ENCODE measurements at places on chromosomes 3 and 15.

GRCh38 chr3:116087426-116087825 lies 357.9 kb downstream of the LSAMP start:
- no peak for DNase-seq

DNA sequence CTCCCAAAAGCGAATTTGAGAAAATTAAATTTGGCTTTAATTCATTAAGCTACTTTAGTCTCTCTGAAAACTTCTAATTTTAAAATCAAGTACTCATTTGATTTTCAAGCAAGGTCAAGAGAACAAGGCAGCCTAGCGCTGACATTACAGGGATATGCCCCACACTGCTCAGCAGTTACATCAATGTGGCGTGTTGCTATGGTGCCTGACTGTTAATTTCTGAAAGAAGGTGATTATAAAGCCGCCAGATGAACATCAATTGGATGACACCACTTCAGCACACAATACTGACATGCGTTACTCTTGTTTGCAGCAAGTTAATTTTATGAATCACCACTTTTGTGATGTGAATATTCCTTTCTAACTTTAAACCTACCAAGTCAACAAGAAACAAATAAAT lies 284.4 kb downstream of the FOXP1 start:
- DNase-seq, result no peak

GRCh38 chr3:27467545-27467944 lies 16.6 kb downstream of the SLC4A7 start:
- peak; percentile 44 for DNase-seq

DNA sequence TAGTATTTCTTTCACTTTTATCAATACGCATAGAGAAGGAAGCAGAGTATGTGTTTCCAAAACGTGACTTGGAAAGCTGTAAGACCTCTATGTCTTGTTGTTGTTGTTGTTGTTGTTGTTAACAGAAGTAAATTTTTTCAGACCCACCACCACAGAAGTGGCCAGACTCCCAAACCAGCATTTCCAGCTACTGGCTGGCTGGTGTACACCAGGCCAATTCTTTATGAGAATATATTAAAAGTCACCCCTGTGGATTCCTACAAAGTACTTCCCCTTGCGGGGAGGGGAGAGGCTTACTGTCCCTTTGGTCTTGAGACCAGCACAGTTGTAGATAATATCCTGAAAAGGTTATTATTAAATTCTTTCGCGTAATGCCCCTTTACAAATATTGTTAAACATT lies 1.6 kb upstream of the FOXP1 start:
- no peak for DNase-seq

DNA sequence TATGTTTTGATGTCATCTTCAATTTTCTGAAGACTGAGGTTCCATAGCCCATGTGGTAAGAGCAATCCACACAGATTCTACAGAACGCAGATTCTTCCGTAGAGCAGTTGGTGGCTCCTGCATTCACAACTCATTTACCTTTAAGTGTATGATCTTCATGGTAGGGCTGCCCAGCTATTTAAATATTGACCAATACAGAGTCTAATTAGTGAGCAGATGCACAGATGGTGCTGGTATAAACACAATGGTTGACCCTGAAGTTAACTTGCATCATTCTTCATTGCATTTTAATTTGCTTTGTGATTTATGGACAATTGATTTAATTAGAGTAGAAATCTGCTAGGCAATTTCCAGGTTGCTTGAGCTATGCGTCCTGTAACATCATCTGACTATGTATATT lies 269.2 kb downstream of the SQOR start:
- DNase-seq, result no peak

DNA sequence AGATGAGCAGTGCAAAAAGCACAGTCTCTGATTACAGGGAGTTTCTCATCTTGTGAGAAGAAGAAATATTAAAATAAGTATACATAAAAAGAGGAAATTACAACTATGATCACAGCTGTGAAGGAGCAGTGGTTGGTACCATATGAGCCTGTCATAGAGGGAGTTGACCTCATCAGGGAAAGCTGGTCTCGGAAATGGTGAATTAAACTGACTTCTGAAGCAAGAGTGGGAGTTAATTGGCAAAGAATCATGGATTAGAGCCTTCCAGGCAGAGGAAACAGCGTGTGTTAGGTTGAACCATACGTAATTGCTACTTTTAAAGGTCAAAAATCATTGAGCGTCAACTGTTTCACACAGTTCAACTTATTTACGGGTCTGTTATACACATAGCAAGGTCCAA lies 539.1 kb downstream of the EDEM1 start:
- no peak for DNase-seq

- no peak for DNase-seq
Measured at GRCh38 chr15:36109943-36110658, 469.3 kb upstream of the CDIN1 start.

DNA sequence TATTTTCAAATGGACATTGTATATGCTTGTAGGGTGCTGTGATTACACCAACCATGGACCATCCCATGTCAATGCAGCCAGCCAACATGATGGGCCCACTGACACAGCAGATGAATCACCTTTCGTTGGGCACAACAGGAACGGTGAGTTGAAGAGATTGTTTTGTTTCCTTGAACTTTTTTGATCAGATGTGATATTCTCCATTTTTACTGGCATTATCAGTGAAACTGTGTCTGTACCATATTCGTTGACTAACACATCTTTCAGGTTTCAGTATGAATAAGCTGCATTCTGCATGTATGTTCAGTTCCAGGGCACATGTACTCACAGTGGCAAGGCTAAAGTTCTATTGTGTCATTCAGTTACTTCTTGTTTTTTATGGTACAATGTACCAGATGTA lies 655.2 kb downstream of the RBMS3 start:
- no peak for DNase-seq

DNA sequence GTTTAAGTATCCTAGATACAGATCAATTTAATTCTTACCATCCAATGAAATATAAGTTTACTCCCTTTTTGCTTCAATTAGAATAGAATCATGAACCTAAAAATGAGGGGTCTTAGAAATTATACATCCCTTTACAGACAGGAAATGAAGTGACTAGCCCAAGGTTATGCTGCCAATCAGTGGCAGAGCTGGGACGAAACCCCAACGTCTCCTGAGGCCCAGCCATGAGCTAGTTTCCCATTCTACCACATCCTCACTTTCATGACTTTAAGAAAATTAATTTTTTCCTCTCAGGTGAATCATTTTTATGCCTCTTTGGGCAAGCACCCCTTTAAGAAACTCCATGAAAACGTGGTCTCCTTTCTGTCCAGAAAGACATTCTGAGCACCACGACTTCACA lies 11.2 kb downstream of the LRIG1 start:
- no peak for DNase-seq

DNA sequence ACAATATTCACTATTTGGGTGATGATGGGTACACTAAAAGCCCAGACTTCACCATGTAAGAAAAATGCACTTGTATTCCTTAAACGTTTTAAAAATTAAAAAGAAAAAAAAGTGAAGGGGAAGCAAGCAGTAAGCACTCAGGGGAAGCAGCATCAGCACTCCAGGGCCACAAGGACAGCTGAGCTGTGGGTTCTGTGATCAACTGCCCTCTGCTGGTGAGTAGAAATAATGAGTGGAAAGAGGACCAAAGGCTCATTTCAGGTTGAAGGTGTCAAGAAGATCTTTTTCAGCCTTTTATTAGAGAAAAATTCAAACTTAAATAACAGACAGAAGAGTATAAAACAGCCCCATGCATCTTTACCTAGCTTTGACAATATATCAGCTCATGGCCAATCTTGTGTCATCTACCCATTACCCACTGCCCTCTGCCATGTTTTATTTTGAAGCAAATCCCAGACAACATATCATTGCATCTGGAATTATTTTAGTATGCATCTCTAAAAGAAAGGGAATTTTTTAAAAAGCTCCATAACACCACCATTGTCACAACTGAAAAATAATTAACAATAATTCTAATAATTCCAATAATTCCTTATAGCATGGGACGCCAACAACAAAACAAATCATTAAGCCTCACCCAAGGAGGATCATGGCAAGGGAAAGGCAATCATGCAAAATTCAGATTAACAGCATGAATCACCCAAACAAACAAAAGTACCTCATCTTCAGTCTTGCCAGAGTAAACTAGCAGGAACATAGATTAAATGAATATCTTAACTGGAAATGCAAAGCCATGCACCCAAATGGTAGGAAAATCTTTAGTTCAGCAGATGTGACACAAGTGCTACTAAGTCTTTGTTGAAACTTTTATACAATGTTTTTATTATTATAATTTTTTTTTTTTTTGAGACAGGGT lies 42.5 kb downstream of the TAMM41 start:
- peak; percentile 12 for DNase-seq

- peak; percentile 51 for DNase-seq
Measured at GRCh38 chr15:64246364-64247189, 83.8 kb upstream of the PPIB start.

DNA sequence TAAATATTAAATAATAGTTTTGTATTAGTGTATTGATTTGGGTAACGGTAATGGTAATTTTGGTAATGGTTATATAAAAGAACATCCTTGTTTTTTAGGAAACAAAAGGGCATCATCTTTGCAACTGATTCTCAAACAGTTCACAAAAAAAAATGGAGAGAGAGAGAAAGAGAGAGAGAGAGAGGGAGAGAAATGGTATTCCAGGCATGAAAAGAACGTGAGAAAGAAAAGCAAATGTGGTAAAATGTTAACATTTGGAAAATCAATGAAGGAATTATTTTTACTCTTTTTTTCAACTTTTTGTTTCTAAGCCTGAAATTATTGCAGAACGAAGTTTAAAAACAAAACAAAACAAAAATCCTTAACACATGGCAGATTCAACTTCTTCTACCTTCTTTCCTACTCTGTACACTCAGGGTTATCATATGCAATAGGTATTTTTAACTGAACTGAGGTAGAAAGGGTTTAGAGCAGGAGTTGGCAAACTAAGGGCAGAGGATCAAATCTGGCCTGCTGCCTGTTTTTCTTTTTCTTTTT lies 2.2 kb upstream of the GLB1 start:
- no peak for DNase-seq

DNA sequence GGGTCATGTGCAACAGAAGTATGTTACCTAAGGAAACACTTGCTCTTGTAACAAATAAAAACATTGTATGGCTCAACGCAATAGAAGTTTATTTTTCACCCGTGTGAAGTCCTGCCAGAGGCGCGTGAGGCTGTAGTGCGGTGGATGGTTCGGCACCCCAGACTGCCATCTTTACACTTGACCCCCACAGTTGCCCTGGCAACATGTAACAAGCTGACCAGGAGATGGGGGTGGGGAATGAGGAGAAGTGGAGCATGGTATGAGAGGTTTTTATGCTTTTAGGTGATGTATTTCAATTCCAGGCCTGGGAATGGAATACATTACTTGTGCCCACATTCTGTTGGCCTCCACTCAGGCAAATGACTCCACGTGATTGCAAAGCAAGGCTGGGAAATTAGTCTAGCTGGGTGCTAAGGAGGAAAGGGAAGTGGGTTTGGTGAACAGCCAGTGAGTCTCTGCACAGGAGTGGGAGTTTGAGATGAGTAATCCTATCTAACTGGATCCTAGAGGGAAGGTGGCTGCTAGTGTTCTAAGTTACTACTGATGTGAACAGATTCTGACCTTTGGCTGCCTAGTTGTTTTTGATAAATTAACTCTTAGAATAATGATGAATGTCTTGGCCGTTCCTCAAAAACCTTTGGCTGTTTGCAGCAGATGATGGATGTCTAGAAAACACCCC lies 33.8 kb upstream of the GREM1 start:
- DNase-seq, result no peak

GRCh38 chr3:197493049-197493448 lies 62.7 kb downstream of the BDH1 start:
- no peak for DNase-seq

DNA sequence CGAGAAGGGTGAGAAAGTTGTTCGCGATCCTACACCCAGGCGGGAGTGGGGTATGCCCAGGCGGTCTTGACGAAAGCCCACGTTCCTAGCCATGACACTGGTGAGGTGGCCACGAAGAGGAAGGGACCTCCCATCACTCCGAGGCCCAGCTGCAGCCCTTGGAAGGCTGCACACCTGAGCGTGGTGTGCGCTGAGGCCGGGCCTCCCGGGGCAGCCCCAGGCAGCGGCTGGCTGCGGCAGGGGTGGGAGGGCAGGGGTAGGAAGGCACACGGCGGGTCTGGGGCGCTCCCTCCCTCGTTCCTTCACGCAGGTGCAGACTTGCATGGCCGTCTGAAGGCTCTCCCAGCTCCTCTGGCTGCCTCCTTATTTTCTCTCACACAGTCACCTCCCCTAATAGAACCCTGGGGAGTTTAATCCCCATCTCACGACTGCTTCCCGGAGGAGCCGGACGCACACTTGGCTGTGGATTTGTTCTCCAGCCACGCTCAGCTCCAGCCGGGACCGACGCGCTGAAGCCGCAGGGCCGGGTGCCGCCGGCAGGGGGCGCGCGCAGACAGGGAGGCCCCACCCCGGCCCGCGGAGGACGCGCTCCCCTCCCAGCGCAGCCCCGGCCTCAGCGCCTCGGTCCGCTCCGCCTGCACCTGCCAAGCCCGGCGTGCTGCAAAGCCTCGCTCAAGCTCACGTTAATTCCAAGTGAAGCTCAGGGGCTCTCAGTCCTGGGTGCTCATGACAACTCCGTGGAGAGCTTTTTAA lies 37.8 kb upstream of the MUC4 start:
- DNase-seq, result no peak

- no peak for DNase-seq
Measured at GRCh38 chr3:125051715-125052581, 3.8 kb downstream of the HEG1 start.

- DNase-seq, result no peak
Measured at GRCh38 chr3:120854908-120855526, 53.0 kb upstream of the STXBP5L start.

DNA sequence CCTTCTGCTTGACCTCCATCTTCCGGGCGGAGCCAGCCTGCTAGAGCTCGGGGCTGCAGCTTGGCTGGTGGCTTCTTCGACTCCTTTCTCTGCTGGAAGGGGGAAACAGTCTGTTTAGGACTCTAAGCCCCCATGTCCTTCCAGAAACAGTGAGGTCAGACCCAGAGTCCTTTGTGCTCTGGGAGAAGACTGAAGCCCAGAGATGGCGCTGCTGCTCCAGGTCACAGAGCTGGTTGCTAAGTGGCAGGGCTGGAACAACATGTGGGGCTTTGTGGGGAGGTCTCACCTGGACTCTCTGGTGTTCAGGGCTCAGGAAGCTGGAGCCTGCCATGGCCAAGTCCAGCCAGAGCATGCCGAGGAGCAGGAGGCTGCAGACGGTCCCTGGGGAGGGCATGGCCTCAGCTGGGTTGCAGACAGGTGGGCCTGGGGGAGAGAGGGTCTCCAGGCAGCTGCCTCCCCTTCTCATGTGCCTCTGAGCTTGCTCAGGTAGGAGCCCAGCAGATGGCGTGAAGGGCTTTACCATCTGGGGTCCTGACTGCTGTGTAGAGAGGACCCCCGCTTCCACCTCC lies 2.9 kb downstream of the GHRL start:
- DNase-seq, result no peak

DNA sequence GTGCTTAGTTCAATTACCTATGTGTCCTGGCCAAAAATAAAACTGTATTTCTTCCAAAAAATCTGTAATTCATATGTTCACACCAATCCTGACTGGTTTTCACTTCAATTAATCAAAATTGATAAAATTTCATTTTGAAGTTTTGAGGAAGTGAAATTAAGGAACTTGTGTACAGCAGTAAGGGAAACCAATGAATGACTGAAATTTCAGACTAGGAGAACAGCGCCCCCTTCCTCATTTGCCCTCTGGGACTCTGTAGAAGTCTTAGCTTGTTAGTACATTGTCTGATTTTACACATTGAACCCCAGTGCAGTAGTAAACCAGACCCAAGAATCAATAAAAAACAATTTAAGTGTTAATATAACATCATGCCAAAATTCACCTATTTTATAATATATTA lies 495.3 kb upstream of the AGTR1 start:
- DNase-seq, result no peak

GRCh38 chr15:49669288-49669687 lies 48.4 kb downstream of the DTWD1 start:
- DNase-seq, result no peak

GRCh38 chr3:37888421-37888820 lies 26.7 kb downstream of the CTDSPL start:
- no peak for DNase-seq
